RPMI8226 (cell line): ENCODE measurements at places on chromosomes 6 and 20.

- DNase-seq: no peak
Observed at GRCh38 chr6:169035385-169036240, 218.0 kb downstream of the THBS2 start.

GRCh38 chr6:136793363-136793762 is 1.1 kb upstream of the MAP3K5 start:
- DNase-seq: peak; percentile 5

- no peak for DNase-seq
Observed at GRCh38 chr6:19450651-19451050, 386.5 kb upstream of the ID4 start.

GRCh38 chr6:106185615-106186014 is 99.5 kb downstream of the PRDM1 start:
- no peak for DNase-seq

DNA sequence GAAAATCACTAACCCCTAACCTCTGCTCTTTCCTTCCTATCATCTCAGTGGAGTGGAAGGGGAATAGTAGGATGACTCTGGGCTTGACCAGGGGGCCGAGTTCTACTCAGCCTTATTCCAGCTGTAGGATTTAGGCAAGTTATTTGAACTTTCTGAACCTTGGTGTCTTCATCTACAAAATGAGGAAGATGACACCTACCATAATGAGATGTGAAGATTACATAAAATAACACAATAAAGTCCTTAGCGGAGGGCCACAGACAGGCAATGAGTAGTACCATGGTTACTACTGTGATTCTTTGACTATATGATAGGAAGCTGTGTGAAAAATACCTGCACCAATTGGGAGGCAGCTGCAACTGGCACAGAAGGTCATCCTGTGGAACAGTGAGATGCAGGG is 53.6 kb upstream of the PIM1 start:
- no peak for DNase-seq

DNA sequence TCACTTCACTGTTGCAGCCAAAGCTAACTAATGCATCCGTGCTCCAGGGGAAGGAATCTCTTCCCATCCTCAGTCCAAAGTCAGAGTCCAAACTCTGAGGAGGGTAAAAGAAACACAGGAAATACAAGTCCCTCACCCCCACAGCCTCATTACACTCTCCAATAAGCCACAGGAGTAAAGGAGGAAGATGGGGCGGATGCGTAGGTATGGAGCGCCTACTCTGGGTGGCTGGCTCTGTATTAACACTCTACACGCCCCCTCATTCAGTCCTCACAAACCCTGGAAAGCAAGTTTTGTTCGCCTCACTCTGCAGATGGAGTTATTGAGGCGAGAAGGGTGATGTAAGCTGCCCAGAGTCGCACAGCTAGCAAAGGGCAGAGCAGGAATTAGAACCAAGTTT is 242.9 kb downstream of the NRN1 start:
- DNase-seq: no peak

DNA sequence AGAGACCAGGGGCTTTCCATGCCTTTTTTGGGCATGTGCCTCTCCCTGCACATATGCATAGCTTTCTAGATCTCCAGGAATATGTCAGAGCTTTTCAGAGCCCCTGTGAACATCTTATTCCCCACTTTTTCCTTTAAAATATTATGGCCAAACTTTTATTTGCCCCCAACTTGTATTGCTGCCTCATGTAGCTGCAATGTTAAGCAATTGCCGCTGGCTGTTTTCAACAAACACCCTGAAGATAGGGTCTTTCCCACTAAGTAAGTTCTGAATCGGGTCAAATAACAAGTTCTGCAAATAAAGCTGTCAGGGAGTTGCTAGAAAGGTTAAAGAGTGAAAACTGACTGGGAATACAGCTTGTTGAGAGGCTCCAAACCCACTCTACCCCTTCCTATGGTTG is 42.3 kb downstream of the EBF4 start:
- no peak for DNase-seq

GRCh38 chr20:62581806-62582205 is 60.5 kb upstream of the SLCO4A1 start:
- DNase-seq: peak; percentile 23

GRCh38 chr6:110033749-110034666 is 55.9 kb downstream of the GPR6 start:
- no peak for DNase-seq

- no peak for DNase-seq
Observed at GRCh38 chr6:117022774-117023173, 145.7 kb downstream of the RFX6 start.

DNA sequence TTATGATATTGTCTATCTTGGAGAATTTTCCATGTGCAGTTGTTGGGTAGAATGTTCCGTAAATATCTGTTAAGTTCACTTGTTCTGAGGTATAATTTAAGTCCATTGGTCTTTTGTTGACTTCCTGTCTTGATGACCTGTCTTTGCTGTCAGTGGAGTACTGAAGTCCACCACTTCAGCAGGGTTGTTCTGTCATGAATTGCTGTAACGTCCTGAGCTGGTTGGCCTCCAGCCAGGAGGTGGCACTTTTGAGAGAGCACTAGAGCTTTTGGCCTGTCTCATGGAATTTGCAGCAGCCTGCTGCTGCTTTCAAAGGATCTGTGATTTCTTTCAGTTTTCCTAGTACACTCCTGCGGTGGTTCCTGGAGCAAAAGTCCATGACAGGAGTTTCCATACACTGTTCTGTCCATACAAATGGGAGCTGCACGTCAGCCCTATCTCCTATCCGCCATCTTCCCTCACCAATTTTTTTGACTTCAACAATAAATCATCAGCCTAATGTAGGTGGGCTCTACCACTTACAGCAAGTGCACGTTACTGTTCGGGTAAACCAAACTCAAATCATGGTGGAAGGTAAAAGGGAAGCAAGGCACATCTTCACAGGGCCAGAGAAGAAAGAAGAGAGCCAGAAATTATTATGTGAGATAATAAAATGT is 46.9 kb upstream of the TRERF1 start:
- DNase-seq: peak; percentile 42

DNA sequence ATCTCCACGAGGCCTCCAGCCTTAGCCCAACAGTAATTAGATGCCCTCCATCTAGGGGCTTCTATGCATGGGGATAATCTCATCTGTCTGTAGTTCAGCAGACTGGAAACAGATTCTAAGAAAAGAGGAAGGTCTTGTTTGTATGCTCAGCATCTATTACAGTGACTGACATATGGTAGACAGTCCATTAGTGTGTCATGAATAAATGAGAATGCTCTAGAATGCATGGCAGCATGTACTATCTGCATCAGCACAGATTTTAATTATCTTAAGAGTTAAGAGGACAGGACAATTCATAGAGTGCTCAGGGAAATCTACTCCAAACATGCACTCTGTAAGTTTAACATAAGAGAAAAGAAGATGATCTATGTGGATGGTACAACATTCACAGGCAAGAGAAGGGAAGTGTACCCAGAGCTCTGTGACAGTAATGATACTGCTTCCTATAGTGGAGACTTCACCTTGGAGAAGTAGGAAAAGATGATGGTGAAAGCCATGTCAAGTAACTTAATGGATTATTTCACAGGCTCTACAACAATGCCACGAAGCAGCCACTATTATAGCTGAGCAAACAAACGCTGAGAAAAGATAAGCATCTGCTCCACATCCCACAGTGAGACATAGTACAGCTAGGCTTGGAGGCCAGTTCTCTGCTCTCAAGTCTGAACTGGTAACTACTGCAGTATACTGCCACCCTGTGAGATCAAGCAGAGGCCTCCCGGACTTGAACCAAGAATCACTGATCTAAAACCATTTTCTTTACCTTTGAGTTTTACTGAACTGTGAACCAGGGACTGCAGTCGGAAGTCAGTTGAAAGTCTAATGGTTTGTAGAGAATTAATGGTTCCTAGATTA is 309.2 kb upstream of the SPTLC3 start:
- DNase-seq: no peak

- no peak for DNase-seq
Observed at GRCh38 chr6:14468647-14469321, 351.2 kb downstream of the CD83 start.

GRCh38 chr6:132000296-132000695 is 49.1 kb upstream of the CCN2 start:
- DNase-seq: no peak

DNA sequence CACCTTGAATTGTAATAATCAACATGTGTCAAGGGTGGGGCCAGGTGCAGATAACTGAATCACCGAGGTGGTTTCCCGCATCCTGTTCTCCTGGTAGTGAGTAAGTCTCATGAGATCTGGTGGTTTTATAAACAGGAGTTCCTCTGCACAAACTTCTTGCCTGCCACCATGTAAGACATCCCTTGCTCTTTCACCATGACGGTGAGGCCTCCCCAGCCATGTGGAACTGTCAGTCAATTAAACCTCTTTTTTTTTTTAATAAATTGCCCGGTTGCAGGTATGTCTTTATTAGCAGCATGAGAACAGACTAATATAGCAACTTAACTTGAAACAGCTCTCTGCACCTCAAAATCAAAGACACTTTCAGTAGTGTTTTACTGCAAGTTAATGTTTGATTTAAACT is 121.6 kb downstream of the OGFRL1 start:
- DNase-seq: no peak

- DNase-seq: no peak
Observed at GRCh38 chr6:138991206-138991605, 3.2 kb upstream of the REPS1 start.

- DNase-seq: no peak
Observed at GRCh38 chr6:137497721-137498463, 3.7 kb upstream of the OLIG3 start.

DNA sequence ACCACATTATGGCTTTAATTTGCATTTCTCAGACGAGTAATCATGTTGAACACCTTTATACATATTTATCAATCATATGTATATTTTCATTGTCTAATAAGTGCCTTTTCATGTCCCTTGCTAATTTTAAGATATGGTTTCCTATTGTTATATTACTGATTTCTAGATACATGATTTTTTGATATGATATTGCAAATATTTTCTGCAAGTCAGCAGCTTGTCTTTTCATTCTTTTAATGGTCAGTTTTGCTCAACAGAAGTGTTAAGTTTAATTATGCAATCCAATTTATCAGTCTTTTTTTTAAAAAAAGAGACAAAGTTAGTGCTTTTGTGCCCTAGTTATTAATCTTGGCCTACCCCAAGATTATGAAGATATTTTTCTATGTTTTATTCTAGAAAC is 1377.8 kb upstream of the CITED2 start:
- no peak for DNase-seq

GRCh38 chr6:108163644-108164542 is 1.9 kb upstream of the NR2E1 start:
- DNase-seq: no peak

- DNase-seq: no peak
Observed at GRCh38 chr6:40551966-40552505, 35.1 kb downstream of the LRFN2 start.

GRCh38 chr6:3937438-3937837 is 88.3 kb downstream of the FAM50B start:
- no peak for DNase-seq

DNA sequence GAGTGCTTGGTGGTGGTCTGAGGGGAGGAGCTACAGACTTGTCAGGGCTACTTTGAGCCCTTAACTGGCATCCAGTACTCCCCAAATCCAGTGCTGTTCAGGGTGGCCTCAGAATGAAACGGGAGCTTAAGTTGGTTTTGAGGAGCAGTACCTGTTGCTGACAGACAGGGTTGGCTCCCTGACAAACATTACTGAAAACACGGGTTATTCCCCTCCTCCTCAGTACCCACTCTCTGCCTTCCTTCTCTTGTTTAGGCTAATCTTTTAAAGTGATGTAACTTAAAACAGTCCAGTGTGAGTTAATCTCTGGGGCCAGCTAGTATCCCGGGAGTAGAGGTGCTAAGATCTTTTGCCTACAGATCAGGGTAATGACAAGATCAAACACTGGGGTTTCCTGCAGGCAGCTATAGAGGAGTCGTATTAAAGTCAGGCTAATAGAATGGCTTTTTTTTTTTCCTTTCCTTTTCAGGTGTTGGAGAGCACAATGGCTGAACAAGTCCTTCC is 3.7 kb downstream of the TNFAIP3 start:
- peak; percentile 56 for DNase-seq

DNA sequence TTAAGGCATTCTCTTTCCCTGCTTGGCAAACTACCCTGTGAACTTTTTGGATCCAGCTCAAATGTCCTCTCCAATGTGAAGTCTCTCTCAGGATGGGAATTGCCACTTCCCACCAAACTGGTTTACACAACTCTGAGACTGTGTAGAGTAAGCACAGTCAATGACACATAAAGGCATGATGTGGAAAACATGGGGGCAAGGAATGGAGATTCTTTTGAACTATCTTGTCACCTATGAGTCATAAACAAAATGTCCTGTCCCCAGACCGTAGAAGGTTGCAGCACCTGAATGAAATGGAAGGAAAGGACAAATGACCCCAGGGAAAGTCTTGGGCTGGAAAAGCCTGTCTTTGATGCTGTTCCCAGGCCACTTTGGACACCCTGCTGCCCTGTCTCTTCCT is 11.0 kb upstream of the KIF13A start:
- DNase-seq: no peak

GRCh38 chr20:36856195-36856594 is 19.7 kb upstream of the TLDC2 start:
- no peak for DNase-seq

- DNase-seq: no peak
Observed at GRCh38 chr6:109021870-109022269, 72.8 kb downstream of the SESN1 start.

- no peak for DNase-seq
Observed at GRCh38 chr20:63128367-63128766, 87.6 kb downstream of the YTHDF1 start.

GRCh38 chr6:167703347-167703746 is 123.4 kb upstream of the AFDN start:
- no peak for DNase-seq

DNA sequence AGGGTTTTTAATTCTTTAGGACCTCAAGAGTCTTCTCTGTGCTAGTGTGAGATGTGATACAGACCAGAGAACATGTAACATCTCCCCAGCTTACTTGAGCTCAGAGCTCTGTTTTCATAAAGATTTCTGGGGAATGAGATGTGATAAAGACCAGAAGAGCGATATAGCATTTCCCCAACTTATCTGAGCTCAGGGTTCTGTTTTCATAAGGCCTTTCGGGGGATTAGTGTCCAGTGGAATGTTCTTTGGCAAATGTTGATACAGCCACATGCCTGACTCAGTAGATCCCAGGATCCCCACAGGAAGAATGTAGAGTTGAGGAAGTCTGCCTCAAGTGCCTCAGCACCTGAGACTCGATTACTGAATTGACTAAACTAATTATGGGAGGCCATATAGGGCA is 18.7 kb upstream of the TOP1 start:
- DNase-seq: no peak
